ENCODE measurements at places on chromosomes 5 and 9. TPM values are rescaled to one million over a fixed set of nuclear protein-coding genes. Genes with fewer than 3 reads are reported as not detected.

The RMRP gene
- total RNA-seq, result 21,148 TPM

The SPINK5 gene
- total RNA-seq, result 19.8 TPM

The OR13C8 gene
- total RNA-seq, result not detected

DNA sequence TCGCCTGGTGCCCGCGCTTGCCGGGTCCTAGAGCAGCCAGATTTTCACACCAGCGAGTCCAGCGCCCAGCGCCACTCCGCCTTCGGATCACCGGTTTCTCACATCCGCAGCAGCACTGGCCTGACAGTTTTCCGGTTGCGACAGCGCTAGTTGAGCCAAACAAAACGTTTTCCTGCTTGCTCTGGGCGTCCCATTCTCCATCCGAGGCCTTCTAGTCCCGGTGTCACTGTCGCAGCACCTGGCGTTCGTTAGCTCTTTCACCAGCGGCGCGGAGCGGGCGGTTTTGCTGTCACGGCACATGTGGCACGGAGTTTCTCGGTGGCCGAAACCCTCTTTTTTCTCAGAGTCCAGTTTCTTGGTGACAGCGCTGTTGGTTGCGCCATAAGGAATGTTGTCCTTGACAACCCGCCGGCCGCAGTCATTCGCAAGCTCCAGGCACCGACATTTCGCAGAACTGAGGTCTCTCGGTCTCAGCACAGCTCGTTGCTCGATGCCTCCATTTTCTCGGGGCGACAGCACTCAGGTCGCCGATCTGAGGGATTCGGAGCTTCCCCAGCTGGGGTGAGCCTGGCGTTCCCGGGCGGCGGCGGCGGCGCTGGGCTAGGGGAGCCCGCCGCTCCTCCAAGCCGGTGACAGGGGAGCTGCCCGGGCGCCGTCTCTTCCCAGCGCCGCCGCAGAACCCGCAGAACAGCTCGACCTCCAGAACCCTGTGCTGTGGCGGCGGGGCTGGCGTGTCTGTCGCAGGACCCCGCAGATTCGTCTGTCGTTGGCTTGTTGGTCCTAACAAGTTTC is 47.8 kb downstream of the ANXA2R start:
- no peak for DNase-seq
- peak overlapping the region; percentile 82 for H3K27ac ChIP-seq
- peaks cover 77% of the 10 kb centered on the region for H3K27me3 ChIP-seq
- H3K36me3 ChIP-seq, result no peaks in the 10 kb centered on the region
- H3K4me3 ChIP-seq, result peak overlapping the region; percentile 85

- DNase-seq, result no peak
- peaks cover 9% of the 10 kb centered on the region for H3K27me3 ChIP-seq
- H3K36me3 ChIP-seq, result no peaks in the 10 kb centered on the region
- no peak overlapping the region for H3K27ac ChIP-seq
Observed at GRCh38 chr9:5840788-5841187, 7.9 kb upstream of the ERMP1 start.

DNA sequence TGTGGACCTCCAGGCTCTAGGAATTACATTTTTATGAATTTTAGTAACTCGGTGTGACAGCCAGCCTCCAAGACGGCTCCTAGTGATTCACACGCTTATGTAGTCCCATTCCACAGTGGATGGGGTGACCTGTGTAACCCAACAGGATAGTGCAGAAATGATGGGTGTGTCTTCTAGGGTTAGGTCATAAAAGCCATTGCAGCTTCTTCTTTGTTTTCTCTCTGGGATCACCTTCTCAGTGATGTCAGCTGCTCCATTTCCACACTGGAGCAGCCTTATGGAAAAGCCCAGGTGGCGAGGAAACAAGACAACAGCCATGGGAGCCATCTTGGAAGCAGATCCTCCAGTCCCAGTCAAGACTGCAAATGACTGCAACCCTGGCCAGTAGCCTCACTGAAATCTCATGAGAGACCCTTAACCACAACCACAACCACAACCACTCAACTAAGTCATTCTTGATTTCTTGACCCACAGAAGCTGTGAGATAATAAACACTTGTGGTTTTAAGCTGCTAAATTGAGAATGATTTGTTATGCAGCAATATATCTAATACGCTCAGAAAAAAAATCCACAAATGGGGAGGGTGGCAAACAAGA is 5.1 kb upstream of the GNPDA1 start:
- DNase-seq, result no peak
- no peak overlapping the region for H3K27ac ChIP-seq
- peaks cover 8% of the 10 kb centered on the region for H3K4me1 ChIP-seq

DNA sequence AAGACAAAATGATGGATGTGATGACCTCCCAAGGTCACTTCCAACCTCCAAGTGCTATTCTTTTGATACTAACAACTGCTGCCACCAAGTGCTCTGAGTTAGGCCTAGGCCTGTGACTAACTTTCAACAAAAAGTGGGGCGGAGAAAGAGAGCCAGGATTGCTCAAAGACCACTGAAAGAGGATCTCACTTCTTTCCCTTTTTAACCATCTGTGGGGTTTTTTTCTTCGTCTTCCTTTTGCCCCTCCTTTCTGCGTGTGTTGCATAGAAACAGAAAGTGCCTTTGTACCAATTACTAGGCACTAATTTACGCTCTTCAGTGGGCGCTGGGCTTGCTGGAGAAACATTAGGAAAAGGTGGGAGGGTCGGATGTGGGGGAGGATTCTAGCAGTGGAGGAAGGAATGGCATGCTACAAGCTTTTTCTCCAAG is 8.0 kb downstream of the KLF9 start:
- peak overlapping the region; percentile 84 for H3K27ac ChIP-seq
- no peaks in the 10 kb centered on the region for H3K36me3 ChIP-seq
- no peak for DNase-seq
- H3K27me3 ChIP-seq, result peaks cover 13% of the 10 kb centered on the region

- no peak overlapping the region for H3K27ac ChIP-seq
- DNase-seq, result no peak
- H3K4me3 ChIP-seq, result no peak overlapping the region
- peaks cover 33% of the 10 kb centered on the region for H3K27me3 ChIP-seq
- H3K4me1 ChIP-seq, result no peaks in the 10 kb centered on the region
- H3K36me3 ChIP-seq, result peaks cover 1% of the 10 kb centered on the region
Observed at GRCh38 chr5:111231119-111231518, 6.9 kb downstream of the CAMK4 start.

- peak overlapping the region; percentile 21 for H3K27ac ChIP-seq
- H3K4me3 ChIP-seq, result no peak overlapping the region
- H3K4me1 ChIP-seq, result peaks cover 6% of the 10 kb centered on the region
- peaks cover 36% of the 10 kb centered on the region for H3K36me3 ChIP-seq
- no peaks in the 10 kb centered on the region for H3K27me3 ChIP-seq
- no peak for DNase-seq
Observed at GRCh38 chr9:3478549-3478953, 47.2 kb downstream of the RFX3 start.

- DNase-seq, result peak; percentile 59
- H3K27ac ChIP-seq, result no peak overlapping the region
- H3K4me3 ChIP-seq, result peak overlapping the region; percentile 69
- H3K36me3 ChIP-seq, result no peaks in the 10 kb centered on the region
- peaks cover 6% of the 10 kb centered on the region for H3K4me1 ChIP-seq
Observed at GRCh38 chr5:77180167-77181081, 30.1 kb upstream of the PDE8B start.

- no peaks in the 10 kb centered on the region for H3K27me3 ChIP-seq
- H3K27ac ChIP-seq, result no peak overlapping the region
- no peaks in the 10 kb centered on the region for H3K4me1 ChIP-seq
- DNase-seq, result no peak
- H3K4me3 ChIP-seq, result no peak overlapping the region
Observed at GRCh38 chr5:172478256-172478655, 23.9 kb upstream of the SH3PXD2B start.

GRCh38 chr9:109454601-109455155 is 43.4 kb downstream of the PTPN3 start:
- no peak for DNase-seq
- H3K27ac ChIP-seq, result no peak overlapping the region
- H3K36me3 ChIP-seq, result peaks cover 4% of the 10 kb centered on the region
- peaks cover 11% of the 10 kb centered on the region for H3K4me1 ChIP-seq
- H3K4me3 ChIP-seq, result no peak overlapping the region

DNA sequence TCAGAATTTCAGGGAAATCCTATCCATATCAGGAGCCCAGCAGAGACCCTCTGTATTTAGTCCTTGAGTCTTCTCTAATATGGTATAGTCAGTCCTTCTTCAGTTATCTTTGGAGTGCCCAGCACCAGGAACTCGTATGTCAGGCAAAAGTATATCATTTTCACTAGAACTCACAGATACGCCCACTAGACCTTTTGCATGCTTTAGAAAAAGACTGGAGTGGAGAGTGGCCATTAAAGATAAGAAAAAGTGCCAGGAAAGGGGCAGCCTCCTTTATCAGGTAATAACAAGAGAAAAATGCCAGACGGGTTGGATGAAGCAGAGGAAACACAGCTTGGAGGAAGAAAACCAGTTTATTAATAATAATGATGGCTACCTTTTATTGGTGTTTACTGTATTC is 63.5 kb downstream of the GPR21 start:
- no peaks in the 10 kb centered on the region for H3K4me1 ChIP-seq
- no peaks in the 10 kb centered on the region for H3K27me3 ChIP-seq
- H3K4me3 ChIP-seq, result no peak overlapping the region
- peaks cover 64% of the 10 kb centered on the region for H3K36me3 ChIP-seq

DNA sequence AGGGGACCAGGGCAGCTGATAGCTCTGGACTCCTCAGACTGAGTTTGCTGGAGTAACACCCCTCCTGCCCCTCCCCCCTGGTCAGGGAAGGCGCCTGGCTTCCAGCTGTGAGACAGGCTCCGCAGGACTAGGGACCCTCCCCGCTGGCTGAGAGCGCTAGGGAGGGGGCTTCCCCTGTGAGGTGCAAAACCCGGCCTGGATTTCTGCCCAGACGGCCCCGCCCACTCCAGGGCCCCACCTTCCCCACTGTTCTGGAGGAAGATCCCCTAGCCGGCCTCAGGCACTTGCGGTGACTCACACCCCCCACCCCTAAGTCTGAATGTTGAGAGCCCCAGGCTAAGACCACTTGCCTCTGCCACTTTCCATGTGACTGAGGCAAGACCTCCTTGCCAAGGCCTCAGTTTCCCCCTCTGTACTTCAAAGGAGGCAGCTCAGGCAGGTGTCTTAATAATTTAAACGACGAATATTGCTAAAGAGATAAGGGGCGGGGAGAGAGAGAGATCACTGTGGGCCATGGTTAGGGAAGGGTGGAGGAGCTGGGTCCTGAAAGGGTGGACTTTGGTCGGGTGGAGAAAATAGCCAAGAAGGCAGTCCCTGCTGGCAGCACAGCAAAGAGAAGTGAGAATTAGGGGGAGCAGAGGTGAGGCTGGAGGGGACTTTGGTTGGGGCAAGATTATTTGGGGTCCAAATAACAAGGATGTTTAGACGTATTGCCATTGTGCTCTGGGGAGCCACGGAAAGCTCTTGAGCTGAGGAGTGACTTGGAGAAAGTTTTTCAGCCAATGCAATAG is 1.0 kb upstream of the DAB2IP start:
- peak; percentile 80 for DNase-seq
- H3K4me1 ChIP-seq, result peaks cover 44% of the 10 kb centered on the region
- peak overlapping the region; percentile 89 for H3K27ac ChIP-seq
- H3K27me3 ChIP-seq, result no peaks in the 10 kb centered on the region
- no peaks in the 10 kb centered on the region for H3K36me3 ChIP-seq
- H3K4me3 ChIP-seq, result peak overlapping the region; percentile 71

DNA sequence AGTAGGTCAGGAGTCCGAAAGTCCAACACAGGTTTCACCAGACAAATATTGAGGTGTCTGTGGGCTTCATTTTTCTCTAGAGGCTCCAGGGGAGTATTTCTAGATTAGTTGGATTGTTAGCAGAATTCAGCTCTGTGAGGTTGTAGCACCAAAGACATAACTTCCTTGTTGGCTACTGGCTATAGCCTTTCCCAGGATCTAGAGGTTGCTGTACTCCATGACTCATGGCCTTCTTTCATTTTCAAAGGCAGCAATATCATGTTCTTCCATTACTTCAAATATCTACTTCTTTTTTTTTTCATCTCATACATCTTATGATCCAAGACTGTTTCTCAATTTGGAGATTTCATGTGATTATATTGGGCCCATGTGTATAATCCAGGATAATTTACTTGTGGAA is 404.0 kb upstream of the FAM174A start:
- no peak for DNase-seq
- no peak overlapping the region for H3K27ac ChIP-seq
- no peaks in the 10 kb centered on the region for H3K4me1 ChIP-seq

GRCh38 chr5:174523311-174524071 is 200.9 kb upstream of the MSX2 start:
- no peak for DNase-seq
- H3K27me3 ChIP-seq, result no peaks in the 10 kb centered on the region
- no peak overlapping the region for H3K4me3 ChIP-seq
- H3K27ac ChIP-seq, result no peak overlapping the region

- no peak overlapping the region for H3K4me3 ChIP-seq
- H3K27ac ChIP-seq, result no peak overlapping the region
- peaks cover 55% of the 10 kb centered on the region for H3K36me3 ChIP-seq
- no peaks in the 10 kb centered on the region for H3K4me1 ChIP-seq
- H3K27me3 ChIP-seq, result no peaks in the 10 kb centered on the region
Observed at GRCh38 chr5:1465117-1465516, 19.9 kb upstream of the SLC6A3 start.

DNA sequence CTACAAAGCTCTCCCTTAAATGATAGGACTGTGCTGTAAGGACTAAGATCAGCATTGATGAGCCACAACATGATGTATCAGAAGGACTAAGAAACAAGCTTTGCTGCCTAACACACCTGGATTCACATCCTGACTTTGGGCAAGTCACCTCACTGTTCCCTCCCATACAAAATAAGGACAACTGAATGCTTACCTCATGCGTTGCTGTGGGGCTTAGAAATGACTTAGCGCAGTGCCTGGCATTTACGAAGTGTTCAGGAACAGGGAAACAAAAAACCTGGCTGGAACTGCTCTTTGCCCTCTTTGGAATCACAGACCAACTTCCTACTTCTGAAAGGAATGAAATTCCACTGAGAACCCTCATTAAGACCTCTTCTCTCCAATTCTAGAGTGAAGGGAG is 113.7 kb downstream of the BAAT start:
- no peaks in the 10 kb centered on the region for H3K4me1 ChIP-seq
- no peaks in the 10 kb centered on the region for H3K36me3 ChIP-seq
- no peak overlapping the region for H3K27ac ChIP-seq
- no peak for DNase-seq
- H3K27me3 ChIP-seq, result peaks cover 6% of the 10 kb centered on the region

DNA sequence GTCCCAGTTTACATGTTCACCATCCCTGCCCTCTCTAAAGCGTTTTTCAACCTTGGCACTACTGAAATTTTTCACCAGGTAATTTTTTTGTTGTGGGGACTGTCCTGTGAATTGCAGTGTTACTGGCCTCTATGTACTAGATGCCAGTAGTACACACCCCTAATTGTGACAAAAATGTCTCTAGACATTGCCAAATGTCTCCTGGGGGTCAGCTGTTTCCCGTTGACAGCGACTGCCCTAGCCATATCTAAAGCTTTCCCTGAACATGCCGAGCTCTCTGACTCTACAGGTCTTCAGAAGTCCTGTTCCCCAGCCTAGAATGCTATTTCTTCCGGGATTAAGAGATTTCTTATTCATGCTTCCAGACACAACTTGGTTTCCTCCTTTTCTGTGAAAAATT is 235.3 kb downstream of the ZSWIM6 start:
- no peaks in the 10 kb centered on the region for H3K27me3 ChIP-seq
- H3K4me1 ChIP-seq, result peaks cover 5% of the 10 kb centered on the region
- H3K27ac ChIP-seq, result no peak overlapping the region
- no peaks in the 10 kb centered on the region for H3K36me3 ChIP-seq
- no peak for DNase-seq

Data from mesothelial cell of epicardium (in vitro differentiated cells).